ENCODE measurements at places on chromosomes 11 and 22. TPM values are rescaled to one million over a fixed set of nuclear protein-coding genes. Genes with fewer than 3 reads are reported as not detected.

GRCh38 chr11:17408641-17409040 is 20.2 kb upstream of the KCNJ11 start:
- no peak for DNase-seq

- no peak for DNase-seq
Observed at GRCh38 chr22:35450824-35451569, 51.1 kb downstream of the MCM5 start.

The OR4C12 gene
- polyA plus RNA-seq: not detected

- no peak for DNase-seq
Observed at GRCh38 chr11:41382927-41383326, 76.5 kb downstream of the LRRC4C start.

- no peak for DNase-seq
Observed at GRCh38 chr22:43488937-43489336, 77.1 kb downstream of the MPPED1 start.

GRCh38 chr11:60502221-60502775 is 9.7 kb downstream of the MS4A12 start:
- no peak for DNase-seq

GRCh38 chr11:12241401-12241800 is 131.0 kb downstream of the MICAL2 start:
- DNase-seq: no peak

- no peak for DNase-seq
Observed at GRCh38 chr11:852762-853161, 10.1 kb downstream of the TSPAN4 start.

The SYT8 gene
- not detected for polyA plus RNA-seq

The FOLR3 gene
- 1.6 TPM for polyA plus RNA-seq

DNA sequence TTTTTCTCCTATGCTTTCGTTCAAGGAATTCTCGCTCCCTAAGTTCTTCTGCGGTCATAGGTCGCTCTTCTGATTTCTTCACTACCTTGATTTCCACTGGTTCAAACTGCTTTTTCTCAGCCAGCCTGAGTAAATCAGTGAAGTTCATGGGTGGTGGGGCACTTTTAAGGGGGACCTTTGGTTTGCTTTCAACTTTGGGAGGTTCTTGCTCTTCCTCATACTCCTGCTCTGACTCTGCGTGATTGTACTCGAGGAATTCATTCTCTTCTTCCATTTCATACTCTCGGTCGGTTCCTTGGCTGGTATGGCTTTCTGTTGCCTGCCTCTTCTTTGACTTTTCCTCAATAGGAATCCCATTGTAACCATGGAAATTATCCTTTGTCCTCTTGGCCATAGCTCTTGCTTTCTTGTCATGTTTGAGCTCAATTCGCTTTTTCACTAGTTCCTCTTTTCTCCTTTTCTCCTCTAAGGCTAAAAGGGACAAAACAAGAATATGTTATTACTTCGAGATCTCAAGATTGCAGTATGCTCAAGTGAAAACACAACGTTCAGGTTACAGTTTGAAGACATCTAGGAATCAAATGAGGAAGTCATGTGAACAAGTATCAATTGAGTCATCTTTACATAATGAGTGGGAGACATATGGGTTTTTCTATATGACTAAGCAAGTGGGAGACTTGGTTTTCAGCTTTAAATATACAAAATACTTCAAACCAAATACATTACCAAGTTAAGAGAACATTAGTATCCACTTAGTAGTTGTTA is 16.2 kb downstream of the MISFA start:
- DNase-seq: no peak

GRCh38 chr11:42521994-42522393 is 789.8 kb upstream of the API5 start:
- no peak for DNase-seq

The KCNQ1OT1 gene
- polyA plus RNA-seq: 0.69 TPM

- no peak for DNase-seq
Observed at GRCh38 chr11:70892889-70893288, 359.5 kb downstream of the SHANK2 start.

- DNase-seq: no peak
Observed at GRCh38 chr11:117819096-117820040, 5.2 kb downstream of the FXYD2 start.

- no peak for DNase-seq
Observed at GRCh38 chr11:115317277-115318185, 186.7 kb downstream of the CADM1 start.

DNA sequence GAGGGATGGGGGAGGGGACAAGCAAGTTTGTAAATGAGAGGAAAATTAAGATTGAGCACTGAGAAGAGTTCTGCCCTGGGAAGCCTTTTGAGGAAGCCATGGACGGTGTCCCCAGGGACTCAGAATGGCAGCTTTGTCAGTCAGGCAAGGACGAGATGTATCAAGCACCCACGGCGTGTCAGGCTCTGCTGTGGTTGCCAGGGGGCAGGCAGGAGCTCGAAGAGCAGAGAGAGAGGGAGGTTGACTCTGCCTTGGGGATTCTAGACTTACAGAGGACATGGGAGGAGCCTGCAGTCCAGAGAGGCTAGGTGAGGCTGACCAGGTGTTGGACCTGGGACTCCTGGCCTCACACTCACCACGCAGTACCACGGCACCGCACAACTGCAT is 29.1 kb upstream of the SYT7 start:
- DNase-seq: no peak

- no peak for DNase-seq
Observed at GRCh38 chr22:20948989-20949388, 18.1 kb upstream of the AIFM3 start.

GRCh38 chr22:43697894-43698293 is 114.2 kb downstream of the EFCAB6 start:
- no peak for DNase-seq

DNA sequence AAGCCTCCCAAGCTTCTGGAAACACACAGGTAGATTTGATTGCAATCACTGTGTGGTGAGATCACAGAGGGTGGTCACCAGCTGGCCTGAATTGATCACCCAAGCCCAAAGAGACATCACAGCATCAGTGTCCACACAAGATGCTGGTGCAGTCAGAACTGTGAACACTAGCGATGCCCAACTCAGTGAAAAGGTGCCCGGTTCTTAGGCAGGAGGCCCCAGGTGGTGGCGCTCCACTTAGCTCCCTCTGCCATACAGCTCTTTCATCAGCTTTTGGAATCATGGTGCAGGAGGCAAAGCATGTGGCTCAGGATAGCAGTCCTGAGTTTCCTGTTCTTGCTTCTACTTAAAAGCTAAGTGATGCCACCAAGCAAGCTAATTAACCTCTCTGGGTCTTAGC is 11.1 kb downstream of the DGCR2 start:
- DNase-seq: no peak

DNA sequence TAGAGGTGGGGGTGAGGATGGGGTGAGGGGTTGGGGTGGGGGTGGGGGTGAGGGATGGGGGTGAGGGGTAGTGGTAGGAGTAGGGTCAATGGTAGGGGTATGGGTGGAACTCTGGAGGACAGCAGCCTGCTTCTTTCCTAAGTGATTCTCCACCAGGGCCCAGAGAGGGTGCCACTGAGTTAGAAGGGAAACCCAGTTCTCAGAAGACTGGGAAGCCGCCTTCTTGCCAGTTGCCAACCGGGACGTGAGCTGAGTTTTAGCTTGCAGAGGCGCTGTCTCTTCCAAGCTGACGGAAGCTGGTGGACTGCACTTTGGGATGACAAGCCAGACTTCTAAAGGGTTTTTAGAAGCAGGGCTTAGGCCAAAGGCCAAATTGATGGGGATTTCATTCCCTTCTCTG is 104.4 kb downstream of the NAT10 start:
- no peak for DNase-seq

The PICALM gene
- 277 TPM for polyA plus RNA-seq

DNA sequence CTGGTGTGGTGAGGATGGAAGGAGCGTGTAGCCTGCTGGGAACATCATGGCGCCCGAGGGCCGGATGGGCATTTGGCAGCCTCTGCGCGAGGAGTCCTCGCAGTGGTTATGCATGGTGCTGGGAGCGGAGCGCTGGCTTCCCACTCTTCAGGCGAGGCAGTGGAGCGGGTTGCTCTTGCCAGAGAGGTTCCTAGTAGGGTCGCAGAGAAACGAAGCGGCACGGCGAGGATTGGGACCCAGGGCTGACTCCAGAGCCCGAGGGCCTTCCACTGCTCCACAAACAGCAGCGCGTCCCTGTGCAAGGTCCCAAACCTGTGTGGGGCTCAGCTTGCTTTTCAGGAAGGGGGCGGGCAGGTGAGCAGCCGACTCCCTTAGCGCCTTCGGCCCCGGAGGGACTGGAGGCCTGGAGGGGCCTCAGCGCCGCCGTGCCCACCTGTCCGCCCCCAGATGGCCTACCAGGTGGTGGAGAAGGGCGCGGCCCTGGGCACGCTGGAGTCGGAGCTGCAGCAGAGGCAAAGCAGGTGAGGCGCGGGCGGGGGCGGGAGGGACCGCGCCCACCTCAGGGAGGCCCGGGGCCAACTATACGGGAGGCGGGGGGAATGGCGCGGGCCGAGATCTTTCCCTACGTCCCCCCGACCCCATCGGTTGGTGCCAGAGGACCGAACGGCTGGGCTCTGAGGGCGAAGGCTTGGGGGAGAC is 7.2 kb downstream of the ATG16L2 start:
- DNase-seq: no peak

- no peak for DNase-seq
Observed at GRCh38 chr11:17489751-17490150, 13.1 kb upstream of the ABCC8 start.

- no peak for DNase-seq
Observed at GRCh38 chr22:23858484-23858815, 775 bp downstream of the SLC2A11 start.

DNA sequence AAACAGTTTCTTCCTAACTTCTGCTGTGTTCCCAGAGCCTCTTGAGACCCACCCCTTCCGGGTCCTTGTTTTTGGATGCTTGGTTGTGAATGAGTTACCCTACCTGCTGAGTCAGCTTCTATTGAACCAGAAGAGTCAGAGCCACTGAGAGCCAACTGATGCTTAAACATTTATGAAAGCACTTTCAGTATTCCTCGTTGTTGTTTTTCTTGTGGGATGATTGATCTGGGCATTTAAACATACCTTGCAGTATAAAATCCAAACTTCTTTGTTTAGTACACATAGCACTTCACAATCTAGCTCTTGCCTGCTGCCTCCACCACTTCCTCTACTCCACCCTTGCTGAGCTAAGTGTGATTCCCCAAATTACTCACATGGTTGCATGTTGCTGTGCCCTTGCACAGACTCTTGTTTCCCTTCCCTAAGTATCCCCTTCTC is 5.5 kb downstream of the PRSS23 start:
- no peak for DNase-seq

DNA sequence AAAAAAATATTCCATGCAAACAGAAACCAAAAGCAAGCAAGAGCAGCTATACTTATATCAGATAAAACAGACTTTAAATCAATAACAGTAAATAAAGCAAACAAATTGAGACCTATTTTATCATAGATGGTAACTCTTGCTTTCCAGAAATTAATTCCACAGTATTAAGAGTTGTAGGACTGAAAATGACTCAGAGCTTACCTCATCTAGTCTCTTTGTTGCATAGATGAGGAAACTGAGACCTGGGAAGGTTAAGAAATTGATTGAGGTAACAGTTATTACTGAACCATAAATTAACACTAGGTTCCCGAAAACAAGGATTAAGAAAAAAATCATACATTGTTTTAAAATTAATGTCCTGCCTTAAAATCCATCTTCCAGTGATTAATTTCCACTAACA is 123.8 kb downstream of the PLEKHA7 start:
- no peak for DNase-seq

DNA sequence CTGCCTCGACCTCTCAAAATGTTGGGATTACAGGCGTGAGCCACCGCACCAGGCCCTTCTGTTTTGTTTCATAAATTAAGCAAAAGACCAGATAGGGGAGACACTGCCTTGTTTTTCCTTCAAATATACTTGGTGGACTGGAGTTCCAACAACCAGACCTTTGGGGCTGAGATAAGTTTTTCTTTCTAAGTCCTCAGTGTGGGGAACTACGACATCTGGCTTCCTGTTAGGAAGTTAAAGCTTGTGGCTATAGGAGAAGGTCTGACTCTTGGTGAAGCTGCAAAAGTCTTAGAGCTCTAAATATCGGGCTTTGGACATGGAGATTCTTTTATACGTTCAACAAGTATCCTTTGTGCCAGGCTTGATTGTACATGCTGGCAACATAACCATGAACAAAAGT is 64.1 kb upstream of the EED start:
- no peak for DNase-seq

The OR5W2 gene
- not detected for polyA plus RNA-seq

All from right renal cortex interstitium (tissue), 3 donors.